ENCODE measurements at places on chromosomes 6 and 20.

- DNase-seq = no peak
Measured at GRCh38 chr6:132932588-132932987, 118.2 kb downstream of the RPS12 start.

GRCh38 chr6:25314509-25315175 is 35.5 kb downstream of the CARMIL1 start:
- no peak for DNase-seq

- DNase-seq = no peak
Measured at GRCh38 chr6:13666194-13667105, 45.2 kb downstream of the RANBP9 start.

- DNase-seq = no peak
Measured at GRCh38 chr6:90458353-90459224, 128.3 kb downstream of the MAP3K7 start.

- DNase-seq = no peak
Measured at GRCh38 chr20:49851231-49851705, 38.6 kb downstream of the SLC9A8 start.

DNA sequence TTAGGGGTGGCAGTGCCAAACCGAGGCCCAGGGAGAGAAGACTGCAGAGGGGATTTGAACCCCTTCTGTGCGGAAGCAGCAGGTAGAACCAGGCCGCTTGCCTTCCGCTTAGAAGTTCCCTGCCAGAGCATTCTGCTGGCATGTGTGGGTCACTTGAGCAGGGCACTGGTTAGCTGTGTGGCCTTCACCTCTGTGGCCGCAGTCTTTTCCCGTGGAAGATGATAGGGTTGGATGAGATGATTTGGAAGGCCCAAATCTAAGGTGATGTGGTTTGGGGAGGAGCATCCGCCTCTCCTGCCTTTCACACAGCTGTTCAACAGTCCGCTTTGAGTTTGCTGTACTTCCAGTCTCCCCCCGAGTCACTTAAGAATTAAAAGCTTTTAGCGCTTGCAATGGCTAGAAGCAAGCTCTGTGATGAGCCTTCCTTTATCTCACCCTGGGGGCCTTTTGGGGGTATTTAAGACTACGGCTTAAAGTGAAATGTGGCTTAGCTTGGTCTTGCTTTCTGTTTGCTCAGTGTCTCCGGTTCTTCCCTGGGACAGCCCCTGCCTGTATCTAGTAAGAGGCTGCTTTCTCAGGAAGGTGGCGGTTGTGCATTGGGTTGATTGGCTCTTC is 743 bp downstream of the CMTR1 start:
- peak; percentile 4 for DNase-seq

DNA sequence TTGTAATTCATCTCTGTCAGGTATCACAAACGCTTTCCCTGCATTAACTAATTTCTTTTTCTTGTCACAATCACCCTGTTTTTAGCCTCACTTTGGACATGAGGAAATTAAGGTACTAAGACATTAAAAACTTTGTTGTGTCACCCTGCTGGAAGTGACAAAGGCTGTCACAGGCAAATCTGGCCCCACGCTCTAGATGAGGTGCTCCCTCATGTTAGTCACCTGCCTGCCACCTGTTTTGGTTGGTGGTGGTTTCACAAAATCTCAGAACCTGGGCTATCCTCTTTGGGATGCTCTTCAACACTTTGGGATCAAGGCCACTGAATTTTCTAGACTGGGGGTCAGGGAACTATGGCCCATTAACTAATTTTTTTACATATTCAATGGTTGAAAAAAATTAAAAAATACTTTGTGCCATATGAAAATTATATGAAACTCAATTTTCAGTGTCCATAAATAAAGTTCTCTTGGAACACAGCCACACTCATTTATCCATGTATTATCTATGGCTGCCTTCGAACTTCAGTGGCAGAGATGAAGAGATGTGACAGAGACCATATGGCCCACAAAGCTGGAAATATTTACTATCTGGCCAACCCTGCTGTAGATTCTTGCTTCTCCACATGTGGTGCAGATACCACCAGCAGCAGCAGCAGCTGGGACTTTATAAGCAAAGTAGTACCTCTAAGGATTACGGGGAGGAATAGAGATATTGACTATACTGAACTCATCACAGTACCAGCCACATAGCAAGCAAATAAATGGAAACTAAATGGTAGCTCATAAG is 16.1 kb upstream of the TNFAIP3 start:
- DNase-seq = no peak

DNA sequence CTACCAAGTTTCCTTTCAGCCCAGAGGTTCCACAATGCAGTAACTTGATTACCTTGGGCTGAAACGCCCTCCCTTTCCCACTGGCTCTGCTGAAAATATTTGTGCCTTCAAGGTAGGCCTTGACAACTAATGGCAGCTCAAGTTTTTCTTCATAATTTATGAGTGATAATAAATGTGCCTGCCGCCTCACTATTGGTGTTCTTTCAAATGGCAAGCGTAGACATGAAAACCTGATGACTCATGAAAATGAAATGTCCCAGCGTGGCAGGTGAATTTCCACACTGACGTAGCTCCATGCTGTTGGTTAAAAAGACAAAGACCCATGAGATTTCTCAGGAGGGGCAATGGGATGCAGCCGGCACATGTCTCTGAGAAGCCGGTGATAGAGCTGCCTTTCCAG is 107.2 kb upstream of the GGTLC1 start:
- no peak for DNase-seq

DNA sequence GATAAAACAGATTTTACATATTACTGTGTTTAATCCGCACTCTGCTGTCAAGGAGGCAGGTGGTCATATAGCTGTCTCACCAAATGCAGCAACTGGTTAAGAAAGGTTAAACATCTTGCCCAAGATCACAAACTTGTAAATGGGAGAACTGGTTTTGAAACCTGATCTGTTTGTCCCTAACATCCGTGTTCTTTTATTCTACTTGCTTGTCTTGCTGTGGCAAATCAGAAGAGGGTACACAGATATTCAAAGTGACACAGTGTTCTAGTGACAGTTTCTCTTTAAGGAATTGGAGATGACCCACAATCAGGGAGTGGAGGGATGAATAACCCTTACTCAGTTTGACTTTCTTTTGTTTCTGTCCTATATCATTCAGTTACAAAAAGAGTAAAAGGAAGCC is 83.0 kb upstream of the SGK1 start:
- DNase-seq = no peak

GRCh38 chr6:46772016-46772415 is 21.2 kb upstream of the MEP1A start:
- DNase-seq = no peak

GRCh38 chr6:87105823-87106222 is 10.9 kb upstream of the CGA start:
- peak; percentile 64 for DNase-seq

- DNase-seq = peak; percentile 29
Measured at GRCh38 chr6:1381481-1382330, 7.7 kb upstream of the FOXF2 start.

GRCh38 chr6:156729248-156729647 is 47.9 kb upstream of the ARID1B start:
- peak; percentile 73 for DNase-seq

DNA sequence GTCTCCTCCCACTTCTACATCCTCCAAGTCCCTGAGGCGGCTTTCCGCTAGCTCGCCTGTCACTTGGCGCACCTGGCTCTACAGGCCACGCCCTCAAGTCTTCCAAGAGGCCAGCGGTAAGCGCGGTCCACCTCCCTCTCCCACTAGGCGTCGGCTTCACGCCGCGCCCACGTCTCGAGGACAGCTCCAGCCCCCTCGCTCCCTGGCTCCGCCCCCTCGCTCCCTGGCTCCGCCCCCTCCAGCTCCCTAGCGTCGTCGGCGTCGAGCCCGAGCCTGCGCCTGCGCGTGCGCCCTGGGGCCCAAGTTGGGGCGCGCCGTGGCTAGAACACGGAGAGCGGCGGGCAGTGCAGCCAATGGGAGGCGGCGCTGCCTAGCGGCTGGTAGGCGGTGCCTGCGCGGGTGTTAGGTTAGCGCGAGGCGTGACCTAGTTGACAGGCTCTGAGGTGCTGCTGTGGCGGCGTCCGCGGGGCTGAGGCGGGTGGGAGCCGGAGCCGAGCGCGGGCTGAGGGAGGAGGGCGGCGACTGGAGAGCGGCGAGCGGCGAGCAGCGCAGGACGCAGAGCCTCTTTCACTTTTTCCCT is at the start of gene MACROD2:
TSS of gene MACROD2 (plus strand) at position 431 of the 580 bp plus-strand sequence.
- DNase-seq = peak; percentile 94

GRCh38 chr20:58240471-58240870 is 12.0 kb upstream of the ANKRD60 start:
- no peak for DNase-seq

Measured in fibroblast of skin of abdomen (primary cell).